A673 (cell line): ENCODE measurements at places on chromosomes 7 and 10. TPM values are rescaled to one million over a fixed set of nuclear protein-coding genes. Genes with fewer than 3 reads are reported as not detected.

- no peak for DNase-seq
These were observed 7.7 kb downstream of the CHPF2 start for GRCh38 chr7:151239837-151240459.

Gene AMPH
- 1.6 and 2.1 TPM in 2 replicates for total RNA-seq

- no peak for DNase-seq
These were observed 150.9 kb upstream of the MEOX2 start for GRCh38 chr7:15837306-15837950.

DNA sequence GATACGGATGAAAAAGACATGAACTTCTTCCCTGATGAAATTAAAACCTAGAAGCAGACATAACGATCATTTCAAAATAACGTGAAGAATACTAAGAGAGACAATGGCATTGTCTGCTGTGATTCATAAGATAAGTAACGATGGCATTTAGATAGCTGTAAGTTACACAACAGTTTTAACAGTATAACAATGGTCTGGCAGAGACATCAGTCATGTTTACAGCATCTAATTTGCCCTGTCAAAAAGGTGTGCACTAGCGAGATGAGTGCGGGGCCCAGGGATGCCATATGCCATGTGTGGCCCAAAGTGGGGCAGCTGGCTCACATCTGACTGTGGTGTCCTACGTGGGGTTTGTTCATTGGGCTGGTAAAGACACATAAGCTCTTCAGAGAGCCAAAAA is 55.7 kb upstream of the RHEB start:
- no peak for DNase-seq

DNA sequence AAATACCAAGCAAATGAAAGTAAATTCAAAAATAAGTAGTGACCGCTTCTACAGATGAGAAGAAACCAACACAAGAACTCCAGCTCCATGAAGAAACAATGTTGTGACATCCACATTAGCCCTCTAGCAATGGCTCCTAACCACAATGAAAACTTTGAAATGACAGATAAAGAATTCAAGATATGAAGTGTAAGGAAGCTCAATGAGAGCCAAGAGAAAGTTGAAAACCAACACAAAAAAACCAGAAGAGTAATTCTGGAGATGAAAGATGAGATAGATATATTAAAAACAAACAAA is 68.2 kb upstream of the DDC start:
- no peak for DNase-seq

- peak; percentile 6 for DNase-seq
These were observed 36.6 kb upstream of the PDLIM1 start for GRCh38 chr10:95327367-95327766.

Gene EPO
- total RNA-seq = 0.21 TPM in 1 of 2 replicates, not detected in the other

DNA sequence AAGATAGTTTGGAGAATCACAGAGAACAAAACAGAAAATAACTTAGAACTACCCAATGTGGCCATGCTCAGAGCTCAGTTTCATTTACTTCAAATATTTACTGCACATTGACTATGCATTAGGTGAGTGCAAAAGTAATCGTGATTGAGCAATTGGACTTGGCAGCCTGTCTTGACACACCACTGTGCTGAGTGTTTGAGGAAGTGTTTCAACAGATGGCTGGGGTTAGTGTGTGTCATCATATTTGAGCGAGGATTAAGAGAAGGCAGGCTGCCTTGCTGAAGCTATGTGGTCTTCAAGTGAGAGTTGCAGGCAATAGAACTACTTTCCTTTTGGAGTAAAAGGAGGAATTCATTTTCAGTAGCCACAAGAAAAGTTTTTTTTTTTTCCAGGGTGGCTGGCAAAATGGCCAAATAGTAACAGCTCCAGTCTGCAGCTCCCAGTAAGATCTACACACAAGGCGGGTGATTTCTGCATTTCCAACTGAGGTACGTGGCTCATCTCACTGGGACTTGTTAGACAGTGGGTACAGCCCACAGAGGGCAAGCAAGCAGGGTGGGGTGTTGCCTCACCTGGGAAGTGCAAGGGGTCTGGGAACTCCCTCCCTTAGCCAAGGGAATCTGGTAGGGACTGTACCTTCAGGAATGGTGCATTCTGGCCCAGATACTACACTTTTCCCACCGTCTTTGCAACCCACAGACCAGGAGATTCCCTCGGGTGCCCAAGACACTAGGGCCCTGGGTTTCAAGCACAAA is 37.6 kb downstream of the AKR1C4 start:
- DNase-seq = peak; percentile 79

- DNase-seq = no peak
These were observed 44.4 kb downstream of the TACR2 start for GRCh38 chr10:69372126-69372980.

GRCh38 chr10:16192337-16192736 is 244.5 kb upstream of the PTER start:
- DNase-seq = no peak

Gene ITGA8
- 0.07 TPM in 1 of 2 replicates, not detected in the other for total RNA-seq

- DNase-seq = peak; percentile 49
These were observed 43.5 kb downstream of the NHLRC2 start for GRCh38 chr10:113897693-113898618.

DNA sequence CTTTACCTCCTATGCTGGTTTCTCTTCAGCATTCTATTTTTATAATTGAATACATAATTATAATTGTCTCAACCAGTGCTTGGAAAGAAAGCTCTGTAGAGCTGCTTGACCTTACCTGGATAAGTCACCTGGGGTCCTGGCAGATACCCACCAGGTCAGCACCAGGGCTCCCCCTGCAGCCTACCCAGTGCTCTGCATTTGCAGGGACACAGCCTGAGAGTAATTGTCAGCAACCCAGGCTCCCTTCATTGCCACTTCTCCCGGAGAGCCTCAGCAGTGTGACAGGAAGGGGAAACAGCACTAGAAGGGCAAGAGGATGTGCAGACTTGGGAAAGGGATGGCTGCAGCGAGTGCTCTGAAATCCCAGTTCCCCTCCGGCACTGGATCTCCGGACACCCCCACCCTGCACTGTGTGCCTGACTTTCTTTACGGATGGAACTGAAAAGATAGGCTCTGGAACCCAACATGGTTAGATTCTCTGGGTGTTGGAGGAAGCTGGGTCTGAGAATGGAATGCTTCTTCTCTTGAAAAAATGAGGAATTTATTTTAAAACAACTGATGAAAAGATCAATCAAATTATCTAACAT is 11.4 kb upstream of the PAX4 start:
- DNase-seq = no peak

DNA sequence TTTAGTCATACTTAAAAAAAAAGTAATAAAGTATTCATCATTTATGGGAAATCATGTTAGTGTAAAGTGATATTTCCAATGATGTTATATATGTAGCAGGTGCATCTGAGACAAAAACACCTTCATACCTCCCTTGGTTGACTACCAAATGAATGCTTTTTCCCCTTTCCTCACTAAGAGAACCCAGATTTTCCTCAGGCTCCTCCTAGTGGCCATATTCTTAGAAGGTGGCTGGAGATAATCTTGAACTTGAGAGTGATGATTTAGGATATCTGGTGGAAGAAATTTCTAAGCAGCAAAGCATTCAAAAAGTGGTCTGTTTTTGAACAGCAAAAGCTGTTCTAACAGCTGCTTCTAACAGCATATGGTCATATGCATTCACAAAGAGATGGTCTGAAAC is 16.8 kb upstream of the DNAH11 start:
- peak; percentile 29 for DNase-seq

Gene SCIN
- 0.09 and 0.39 TPM in 2 replicates for total RNA-seq

GRCh38 chr10:93462881-93463280 is 19.3 kb downstream of the MYOF start:
- peak; percentile 60 for DNase-seq
